NCI-H446 (cell line): ENCODE measurements at places on chromosomes 6 and 20.

- DNase-seq = no peak
Measured at GRCh38 chr20:45919542-45920399, 7.8 kb upstream of the PLTP start.

DNA sequence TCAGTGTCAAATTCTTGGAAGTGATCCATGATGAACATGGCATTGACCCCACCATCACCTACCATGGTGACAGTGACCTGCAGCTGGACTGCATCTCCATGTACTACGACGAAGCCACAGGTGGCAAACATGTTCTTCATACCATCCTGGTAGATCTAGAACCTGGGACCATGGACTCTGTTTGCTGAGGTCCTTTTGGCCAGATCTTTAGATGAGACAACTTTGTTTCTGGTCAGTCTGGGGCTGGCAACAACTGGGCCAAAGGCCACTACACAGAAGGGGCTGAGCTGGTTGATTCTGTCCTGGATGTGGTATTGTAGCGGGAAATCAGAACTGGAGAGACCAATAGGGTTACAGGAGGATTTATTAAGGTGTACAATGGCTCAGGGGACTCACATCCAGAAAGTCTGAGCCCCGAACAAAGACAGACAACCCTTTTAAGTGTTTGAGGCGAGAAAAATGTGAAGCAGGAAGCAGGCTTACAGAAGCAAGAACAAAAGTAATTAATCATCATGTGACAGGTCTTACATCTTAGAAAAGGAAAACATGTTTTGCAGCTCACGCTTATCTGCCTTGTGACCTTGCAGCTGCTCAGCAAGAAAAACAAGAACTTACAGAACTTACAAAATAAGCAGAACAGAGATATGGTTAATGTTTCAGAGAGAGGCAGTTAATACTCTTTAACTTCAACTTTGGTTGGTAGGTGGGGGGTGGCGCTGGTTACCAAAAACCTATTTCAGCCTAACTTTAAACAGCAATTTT is 58.8 kb upstream of the MOCS1 start:
- no peak for DNase-seq

DNA sequence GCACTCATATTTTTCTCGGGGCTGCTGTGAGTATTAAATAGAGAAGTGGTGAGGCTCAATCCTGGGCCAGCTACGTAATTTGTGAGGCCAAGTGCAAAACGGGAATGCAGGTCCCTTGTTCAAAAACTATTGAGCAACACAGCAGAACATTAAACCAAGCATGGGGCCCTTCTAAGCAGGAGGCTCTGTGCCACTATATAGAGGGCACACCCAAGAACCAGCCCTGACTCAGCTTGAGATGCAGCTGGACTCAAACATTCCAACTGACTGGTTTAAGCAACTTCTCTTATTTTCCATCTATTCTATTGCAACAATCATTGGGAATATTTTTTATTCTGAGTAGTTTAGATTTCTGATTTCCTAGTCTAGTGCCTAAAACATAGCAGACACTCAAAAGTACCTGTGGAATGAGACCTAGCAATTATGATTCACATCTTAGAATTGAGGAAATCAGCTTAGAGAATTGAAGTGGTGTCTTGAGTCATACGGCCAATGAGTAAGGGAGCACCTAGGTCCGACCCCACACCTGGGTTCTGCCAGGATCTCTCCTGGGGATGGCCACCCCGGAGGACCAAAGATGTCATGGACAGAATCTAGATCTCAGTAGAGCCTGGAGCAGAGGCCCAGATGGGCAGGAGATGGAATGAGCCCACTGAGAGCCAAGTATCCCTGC is 1.3 kb downstream of the SIRPB2 start:
- no peak for DNase-seq

- peak; percentile 69 for DNase-seq
Measured at GRCh38 chr20:19692685-19693119, 65.4 kb upstream of the RIN2 start.

DNA sequence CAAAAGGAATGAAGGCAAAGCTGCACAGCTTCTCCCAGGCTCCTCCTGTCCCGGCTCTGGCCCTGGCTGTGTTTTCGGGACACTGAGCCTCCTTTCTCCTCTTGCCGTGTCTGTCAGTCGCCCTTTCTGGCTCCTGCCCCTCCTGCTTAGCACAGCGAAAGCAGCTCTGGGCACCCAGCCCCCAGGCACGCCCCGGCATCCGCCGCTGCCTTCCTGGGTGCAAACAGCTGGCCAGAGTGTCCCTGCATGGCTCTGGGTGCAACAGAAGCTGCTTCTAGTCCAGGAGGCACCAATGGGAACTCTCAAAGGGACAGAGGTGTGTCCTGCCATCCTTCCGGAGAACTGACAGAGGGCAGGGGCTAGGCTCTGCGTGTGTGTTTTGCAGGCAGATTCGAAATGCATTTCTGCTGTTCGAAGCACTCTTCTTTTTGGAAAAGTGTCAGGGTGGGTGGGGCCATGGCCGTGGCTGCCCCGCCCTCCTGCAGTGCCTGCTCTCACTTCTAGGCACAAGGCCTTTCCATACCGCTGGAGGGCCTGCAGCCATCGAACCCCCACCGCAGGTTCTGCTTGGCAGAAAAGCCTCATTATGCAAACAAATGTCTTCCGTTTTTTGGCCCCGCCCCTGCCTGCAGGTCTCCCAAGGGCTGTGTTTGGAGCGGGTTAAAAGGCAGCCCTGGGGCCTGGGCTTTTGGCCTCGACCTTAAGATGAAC is 15.5 kb downstream of the COL9A3 start:
- no peak for DNase-seq

- no peak for DNase-seq
Measured at GRCh38 chr6:77245026-77245425, 218.3 kb downstream of the HTR1B start.

GRCh38 chr6:1679031-1679687 is 69.4 kb downstream of the FOXC1 start:
- DNase-seq = peak; percentile 70

DNA sequence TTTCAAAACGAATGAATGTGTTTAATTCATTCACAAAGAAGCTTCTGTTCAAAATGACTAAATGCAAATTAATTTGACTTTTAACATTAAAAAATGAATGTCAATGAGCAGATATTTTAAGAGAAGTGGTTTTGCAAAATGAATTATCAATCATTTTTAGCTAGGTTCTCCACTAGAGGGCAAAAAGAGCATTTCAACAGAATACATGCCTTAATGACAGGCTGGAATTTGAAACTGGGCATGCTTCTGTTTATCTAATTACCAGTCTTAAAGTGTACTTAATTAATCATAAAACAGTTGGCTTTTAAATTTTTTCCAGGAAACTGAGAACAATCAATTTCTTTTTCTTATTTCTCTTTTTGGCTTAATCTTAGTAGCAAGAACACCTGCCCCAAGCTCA is 63.8 kb upstream of the TINAG start:
- peak; percentile 64 for DNase-seq

- DNase-seq = no peak
Measured at GRCh38 chr6:97069363-97069762, 144.8 kb downstream of the KLHL32 start.

GRCh38 chr6:113385020-113385431 is 472.1 kb upstream of the MARCKS start:
- no peak for DNase-seq

GRCh38 chr6:30864325-30864724 is 20.0 kb upstream of the DDR1 start:
- DNase-seq = no peak

- DNase-seq = no peak
Measured at GRCh38 chr20:13650474-13650873, 11.7 kb upstream of the TASP1 start.

DNA sequence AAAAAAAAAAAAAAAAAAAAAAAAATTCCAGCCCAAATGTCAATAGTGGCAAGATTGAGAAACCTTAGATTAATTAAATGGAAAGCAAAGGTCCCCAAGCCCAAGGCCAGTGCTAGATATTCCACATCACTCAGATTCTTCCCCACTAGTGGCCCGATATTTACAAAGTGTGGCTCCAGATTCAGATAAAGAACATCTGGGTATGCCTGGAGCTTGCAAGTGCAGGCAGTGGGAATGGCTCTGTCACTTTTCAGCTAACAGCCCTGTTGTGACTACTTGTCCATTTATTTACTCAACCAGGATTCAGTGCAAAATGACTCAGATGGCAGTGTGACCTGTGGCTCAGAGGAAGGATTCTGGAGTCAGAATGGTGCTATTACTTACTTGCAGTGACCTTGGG is 8.2 kb upstream of the KCNB1 start:
- DNase-seq = no peak

DNA sequence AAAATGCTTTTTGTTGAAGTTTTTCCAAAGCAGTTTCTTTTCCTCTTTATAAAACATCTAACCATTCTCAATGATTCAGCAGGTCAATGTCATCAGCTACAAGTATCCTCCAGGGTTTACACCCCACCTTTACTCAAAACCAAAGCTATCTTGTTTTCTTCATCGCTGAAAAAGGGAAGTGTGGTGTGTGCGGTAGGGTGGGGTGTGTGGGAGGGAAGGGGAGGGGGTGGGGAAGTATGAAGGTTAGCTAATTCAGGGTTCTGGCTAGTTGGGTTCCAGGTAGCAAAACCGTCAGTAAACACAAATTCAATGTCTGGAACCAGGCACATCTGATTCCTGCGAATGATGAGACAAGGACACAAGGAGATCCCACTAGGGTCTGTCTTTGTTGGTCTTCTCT is 189.6 kb downstream of the GJA10 start:
- no peak for DNase-seq

DNA sequence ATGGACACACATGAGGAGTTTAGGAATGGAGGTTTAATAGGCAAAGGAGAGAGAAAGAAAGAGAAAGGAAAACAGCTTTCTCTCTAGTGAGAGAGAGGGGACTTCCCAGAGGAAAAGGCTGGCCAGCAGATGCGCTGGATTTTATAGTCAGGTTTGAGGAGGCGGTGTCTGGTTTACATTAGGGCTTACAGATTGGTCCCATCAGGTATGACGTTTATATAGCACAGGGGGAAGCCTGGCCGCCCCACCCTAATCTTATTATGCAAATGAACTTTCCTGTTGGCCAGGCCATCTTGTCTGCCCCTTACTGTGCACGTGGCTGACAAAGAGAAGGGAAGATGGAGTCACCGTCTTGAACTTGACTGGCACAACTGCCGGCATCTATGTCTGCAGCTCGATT is 86.6 kb upstream of the QKI start:
- DNase-seq = no peak

DNA sequence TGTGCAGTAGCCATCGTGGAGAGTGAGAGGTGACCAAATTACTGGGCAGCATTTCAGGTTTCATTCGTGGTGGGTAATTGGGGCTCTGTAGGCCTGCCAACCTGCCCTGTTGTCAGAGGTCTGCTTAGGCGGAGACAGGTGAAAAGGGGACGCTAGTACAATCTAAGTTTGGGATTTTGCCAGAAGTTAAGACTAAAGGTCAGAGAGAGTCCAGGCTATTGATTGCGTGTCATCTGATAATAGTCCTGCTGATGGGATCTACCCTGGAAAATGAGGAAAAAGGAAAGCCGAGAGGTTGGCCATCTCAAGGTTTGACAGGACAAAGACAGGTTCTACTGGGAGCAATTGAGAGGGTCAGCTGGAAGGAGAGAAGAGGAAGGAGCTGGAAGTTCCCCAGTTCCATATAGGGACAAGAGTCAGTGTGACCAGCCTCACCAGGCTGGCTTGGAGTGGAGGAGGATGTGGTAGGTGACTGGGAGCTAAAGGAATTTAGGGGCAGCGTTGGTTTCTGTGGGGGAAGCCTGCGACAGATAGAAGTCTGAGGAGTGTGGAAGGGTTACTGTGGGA is 10.9 kb downstream of the ARFGEF2 start:
- no peak for DNase-seq

DNA sequence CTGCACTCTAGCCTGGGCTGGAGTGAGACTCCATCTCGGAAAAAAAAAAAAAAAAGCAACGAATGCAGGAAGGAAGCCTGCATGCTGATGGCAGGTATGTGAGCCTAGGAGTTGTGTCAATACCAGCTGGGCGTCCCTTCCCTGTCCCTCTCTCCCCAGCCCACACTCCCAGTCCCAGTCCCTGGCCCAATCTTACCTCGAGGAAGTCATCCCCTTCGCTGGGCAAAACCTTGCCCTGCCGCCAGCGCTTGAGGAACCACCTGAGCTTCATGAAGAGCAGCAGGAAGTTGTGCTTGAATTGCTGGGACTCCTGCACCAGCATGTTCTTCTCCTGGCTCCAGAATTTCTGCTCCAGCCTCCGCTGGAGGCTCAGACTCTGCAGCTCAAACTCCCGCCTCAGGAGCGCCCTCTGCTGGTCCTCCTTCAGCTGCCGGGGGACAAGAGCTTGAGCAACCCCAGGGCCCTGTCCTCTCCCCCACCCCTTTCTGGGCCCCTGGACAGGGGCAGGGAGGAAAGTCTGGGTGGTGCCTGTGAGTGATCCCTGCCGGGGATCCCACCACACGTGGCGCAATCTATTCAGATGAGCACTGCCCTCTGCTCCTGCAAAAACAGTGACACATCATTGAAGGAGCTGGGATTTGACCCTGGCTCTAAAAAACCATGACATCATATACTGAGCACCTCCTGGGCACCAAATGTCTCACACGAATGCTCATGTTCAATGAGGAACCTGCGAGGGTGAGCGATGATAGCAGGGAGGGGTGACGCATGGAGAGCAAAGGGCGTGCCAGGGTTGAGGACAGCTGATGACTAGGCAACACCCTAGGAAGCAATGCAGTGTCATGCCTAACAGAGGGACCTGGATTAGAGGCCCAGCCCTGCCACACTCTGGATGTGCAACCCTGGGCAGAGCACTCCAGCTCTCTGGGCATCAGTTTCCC is 35.0 kb upstream of the DSN1 start:
- peak; percentile 22 for DNase-seq

DNA sequence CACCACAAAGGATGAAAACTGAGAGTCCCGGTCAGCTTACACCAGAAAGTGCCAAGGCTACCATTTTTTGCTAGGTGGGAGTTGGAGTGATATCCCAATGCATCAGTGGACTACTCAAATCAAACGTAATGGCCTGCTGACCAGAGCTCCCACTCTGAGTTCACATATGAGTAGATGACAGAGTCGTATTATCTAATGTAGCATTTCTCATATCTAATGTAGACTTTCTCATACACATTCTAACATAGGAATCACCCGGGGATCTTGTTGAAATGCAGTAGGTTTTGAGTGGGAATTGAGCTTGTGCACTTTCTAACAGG is 38.4 kb upstream of the FUCA2 start:
- no peak for DNase-seq

- DNase-seq = no peak
Measured at GRCh38 chr6:10412461-10413261, 2.2 kb downstream of the TFAP2A start.

- no peak for DNase-seq
Measured at GRCh38 chr6:33742092-33742491, 4.6 kb downstream of the IP6K3 start.

- DNase-seq = no peak
Measured at GRCh38 chr20:50151034-50151743, 2.3 kb downstream of the PEDS1 start.

- peak; percentile 5 for DNase-seq
Measured at GRCh38 chr6:71393471-71393870, 104.9 kb downstream of the OGFRL1 start.

DNA sequence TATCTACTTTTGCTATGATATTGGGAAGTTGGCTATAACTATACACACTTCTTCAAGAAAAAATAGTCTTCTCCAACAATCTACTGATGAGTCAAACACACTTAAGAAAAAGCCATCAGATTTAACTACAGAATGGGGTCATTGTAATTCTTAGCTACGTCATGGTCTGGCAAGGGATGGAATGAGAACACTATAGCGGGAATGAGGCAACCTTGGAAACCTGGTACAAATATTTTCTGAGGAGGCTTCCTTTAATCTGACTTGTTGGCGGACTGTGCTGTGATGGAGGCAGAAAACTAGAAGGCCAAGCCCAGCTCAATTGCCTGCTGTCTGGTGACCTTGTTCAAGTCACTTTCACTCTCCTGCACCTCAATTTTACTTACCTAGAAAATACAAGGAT is 586.8 kb upstream of the JAG1 start:
- no peak for DNase-seq

GRCh38 chr20:50153500-50154377 is at the start of gene PEDS1:
Gene PEDS1 (minus strand): TSS chr20:50153723. CDS start chr20:50153637, 86 bp downstream.
- DNase-seq = peak; percentile 90
